ENCODE measurements at places on chromosomes 6 and 20.

GRCh38 chr6:111845441-111845871 is 27.8 kb downstream of the FYN start:
- peak; percentile 57 for DNase-seq

DNA sequence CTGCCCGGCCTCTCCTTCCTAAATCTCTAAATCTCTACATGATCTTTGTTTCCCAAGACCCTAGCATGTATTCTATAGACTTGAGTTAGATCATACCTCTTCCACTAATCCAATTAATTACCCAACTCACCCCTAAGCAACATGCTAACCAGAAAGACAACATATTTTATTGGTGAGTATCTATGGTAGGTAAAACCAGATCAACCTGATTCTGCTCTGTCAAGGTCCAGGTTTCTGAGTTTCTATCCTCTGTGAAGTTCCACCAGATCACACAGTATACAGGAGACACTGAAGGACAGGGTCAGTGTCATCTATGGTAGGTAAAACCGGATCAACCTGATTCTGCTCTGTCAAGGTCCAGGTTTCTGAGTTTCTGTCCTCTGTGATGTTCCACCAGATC is 363.2 kb upstream of the MARCKS start:
- DNase-seq: no peak

DNA sequence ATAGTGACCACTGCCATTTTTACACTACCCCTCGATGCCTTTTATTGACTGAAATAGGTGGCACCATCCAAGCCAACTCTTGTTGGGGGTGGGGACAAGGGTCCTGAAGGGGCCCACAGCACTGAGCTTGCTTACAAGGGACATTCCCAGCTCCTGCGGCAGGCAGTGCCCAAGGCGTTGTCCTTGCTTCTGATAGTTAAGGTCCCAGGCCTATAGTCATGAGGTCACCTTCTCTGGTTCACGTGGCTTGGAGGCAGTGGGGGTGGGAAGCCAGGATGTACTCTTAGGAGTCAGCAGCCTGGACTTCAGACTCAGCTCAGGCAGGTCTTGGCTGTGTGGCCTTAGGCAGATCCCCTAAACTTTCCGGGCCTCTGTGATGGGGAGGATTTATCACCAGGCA is 48.6 kb downstream of the TOX2 start:
- DNase-seq: no peak

GRCh38 chr20:17822039-17822438 is 122.3 kb downstream of the BANF2 start:
- DNase-seq: peak; percentile 50

DNA sequence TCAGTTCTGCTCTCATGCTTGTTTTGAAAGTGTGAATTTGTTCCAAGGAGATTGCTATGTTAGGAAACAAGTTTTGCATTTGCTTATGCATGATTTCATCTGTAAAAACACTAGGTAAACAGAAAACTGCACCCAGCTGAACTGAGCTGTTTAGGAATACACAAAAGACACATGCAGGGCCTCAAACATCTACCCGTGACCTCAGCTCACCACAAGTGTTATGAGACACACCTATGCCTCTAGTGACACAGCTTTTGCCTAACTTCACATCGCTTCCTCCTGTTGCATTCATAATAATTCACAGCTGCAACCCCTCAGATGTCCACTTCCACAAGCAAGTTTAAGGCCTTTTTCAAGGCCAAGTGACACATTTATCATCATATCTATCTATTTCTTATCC is 98.0 kb upstream of the SLC24A3 start:
- DNase-seq: no peak

GRCh38 chr6:117384659-117385058 is 41.1 kb downstream of the ROS1 start:
- DNase-seq: peak; percentile 73

GRCh38 chr6:119517428-119517827 is 167.9 kb upstream of the MAN1A1 start:
- no peak for DNase-seq

Measured in hematopoietic multipotent progenitor cell treated with erythropoietin and hydrocortisone succinate and interleukin-3 and kit ligand, for 6 days (in vitro differentiated cells).